ENCODE measurements at places on chromosomes 5 and 9. TPM values are rescaled to one million over a fixed set of nuclear protein-coding genes. Genes with fewer than 3 reads are reported as not detected.

Gene SHISAL2B
- total RNA-seq, result not detected

Gene PTPN3
- total RNA-seq, result 40.6 TPM

DNA sequence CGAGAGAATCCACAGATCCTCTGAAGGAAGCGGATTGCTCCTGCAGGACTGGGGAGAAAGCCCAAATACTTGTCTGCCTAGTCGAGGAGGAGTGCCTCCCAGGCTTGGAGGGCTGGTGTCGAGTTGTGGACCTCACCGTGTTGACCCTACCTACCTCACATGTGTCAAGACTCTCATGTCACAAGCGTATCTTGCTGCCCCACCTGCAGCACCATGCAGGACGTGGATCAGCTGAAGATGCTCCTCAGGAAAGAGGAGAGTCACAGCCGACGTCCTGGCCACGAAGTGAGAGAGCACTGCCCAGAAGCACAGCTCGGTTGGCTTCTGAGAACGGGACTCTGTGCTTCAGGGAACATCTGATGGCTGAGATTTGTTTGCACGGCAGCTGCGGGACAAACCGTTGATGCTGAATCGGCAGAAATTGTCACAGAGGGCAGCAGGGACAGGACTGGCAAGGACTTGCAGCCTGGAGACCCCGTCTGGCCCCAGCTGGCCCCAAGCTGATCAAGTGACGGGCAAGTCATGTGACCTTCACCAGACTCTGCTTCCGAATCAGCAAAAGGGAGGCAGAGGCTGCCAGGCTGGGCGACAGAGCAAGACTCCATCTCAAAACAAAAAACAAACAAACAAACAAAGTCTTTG, 119.1 kb upstream of the ITGA1 start:
- DNase-seq, result no peak
- H3K4me3 ChIP-seq, result no peak overlapping the region
- no peak overlapping the region for H3K27ac ChIP-seq

Gene RANBP17
- total RNA-seq, result 15.4 TPM

DNA sequence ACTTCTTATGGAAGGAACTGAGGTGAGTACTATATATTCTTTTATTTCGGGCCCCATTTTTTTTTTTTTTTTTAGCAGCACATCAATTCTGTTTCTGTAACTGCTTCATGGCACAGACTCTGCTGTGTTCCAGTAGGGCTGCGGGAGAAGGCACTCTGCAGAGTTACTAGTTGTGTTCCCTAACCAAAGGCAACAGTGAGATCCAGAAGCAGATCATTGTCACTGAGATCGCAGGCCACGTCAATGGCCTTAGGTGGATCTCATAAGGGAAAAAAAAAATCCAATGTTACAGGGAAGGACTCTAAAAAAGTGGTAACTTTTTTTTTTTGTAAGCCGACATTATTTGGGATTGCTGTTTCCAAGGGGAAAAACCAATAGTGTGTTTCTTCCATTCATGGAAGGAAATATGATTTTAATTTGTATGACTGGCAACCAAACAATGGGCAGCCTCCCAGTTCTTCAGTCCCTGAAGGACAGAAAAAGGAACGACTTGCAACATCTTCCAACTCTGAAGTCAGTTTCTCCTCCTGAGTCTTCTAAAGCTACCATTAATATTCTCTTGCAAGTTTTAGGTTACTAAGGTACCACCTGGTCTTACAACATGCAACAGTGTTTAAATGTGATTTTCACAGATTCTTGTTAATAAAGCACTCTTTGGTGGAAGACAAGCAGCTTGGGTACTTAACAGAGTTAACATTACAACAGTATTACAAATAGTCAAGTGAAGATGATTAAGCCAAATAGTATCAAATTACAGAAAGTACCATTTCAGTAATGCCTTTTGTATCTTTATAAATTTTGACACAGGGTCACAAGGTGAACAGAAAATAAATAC, 52.8 kb downstream of the HABP4 start:
- H3K36me3 ChIP-seq, result peaks cover 2% of the 10 kb centered on the region
- H3K27ac ChIP-seq, result no peak overlapping the region
- H3K27me3 ChIP-seq, result no peaks in the 10 kb centered on the region
- peaks cover 2% of the 10 kb centered on the region for H3K4me1 ChIP-seq

- H3K27me3 ChIP-seq, result peaks cover 66% of the 10 kb centered on the region
- DNase-seq, result no peak
- H3K4me1 ChIP-seq, result peaks cover 5% of the 10 kb centered on the region
- H3K36me3 ChIP-seq, result no peaks in the 10 kb centered on the region
- no peak overlapping the region for H3K27ac ChIP-seq
- H3K4me3 ChIP-seq, result no peak overlapping the region
These were observed 3.9 kb downstream of the CDKN2B start for GRCh38 chr9:22005021-22005701.

DNA sequence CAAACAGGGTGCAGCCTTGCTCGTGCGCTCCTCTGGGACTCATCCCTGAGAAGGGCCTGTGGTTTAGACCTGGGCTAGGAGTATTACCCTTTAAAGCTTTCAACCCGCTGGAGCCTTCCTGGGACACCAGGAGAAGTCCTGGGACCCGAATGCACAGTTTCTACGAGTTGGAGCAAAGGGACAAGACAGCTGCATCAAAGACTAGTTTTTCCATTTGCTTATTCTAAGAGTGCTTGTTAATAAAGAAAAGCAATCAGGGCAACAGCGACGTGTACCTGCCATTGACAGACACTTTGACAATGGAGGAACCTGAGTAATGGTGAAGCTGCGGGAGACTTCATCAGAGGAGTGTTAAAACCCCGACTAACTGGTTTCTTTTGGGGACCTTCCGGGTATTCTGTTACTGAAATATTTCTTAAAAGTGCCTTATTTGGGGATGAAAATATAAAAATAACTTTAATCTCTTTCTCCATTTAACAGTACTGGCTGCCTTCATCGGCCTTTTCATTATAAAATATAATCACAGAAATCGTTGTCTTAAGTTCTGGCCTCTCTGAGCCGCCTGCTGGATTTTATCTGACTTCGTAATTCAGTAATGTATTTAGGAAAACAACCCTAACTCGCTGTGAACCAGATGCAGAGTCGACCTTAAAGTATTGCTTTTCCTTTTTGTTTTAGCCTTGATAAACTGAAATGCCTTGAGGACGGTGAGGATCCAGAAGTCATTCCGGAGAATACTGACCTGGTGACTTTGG, 732 bp downstream of the SNAPC3 start:
- peak overlapping the region; percentile 93 for H3K4me3 ChIP-seq
- H3K27me3 ChIP-seq, result no peaks in the 10 kb centered on the region
- peaks cover 2% of the 10 kb centered on the region for H3K36me3 ChIP-seq

DNA sequence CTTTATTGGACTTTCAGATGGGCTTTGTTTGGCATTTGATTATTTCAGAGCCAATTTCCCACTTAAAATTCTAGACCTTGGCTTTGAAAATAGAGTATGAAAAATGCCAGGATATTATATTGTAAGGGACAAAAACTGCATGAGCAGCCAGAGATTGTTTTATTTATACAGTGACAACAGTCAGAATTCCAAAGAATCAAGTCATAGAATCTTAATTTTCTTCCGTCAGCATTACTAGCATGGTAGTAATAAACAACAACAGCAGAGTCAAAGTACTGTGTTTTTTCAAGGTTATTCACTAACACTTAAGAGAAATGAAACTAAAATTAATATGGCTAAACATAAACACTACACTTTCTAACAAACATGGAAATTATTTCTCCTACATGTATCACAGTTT, 52.2 kb downstream of the MLLT3 start:
- H3K4me3 ChIP-seq, result no peak overlapping the region
- H3K27me3 ChIP-seq, result no peaks in the 10 kb centered on the region
- H3K36me3 ChIP-seq, result no peaks in the 10 kb centered on the region

DNA sequence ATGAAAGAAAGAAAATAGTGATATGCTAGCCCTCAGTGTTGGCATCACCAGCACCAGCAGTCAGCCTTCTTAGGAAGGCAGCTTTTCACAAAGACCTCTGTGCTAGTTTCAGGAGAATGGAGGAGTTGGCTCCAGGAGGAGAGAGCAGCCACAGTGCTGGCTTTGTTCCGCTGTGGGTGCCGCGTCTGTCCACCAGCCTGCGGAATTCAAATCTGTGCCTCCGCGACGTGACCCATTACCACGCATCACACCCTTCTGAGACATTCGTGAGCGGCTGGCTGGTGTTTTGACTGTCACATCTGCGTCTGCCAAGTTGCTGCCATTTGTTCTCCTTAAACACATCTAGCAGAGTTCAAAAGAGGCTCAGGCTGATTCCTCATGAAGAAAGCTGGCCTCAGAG, 34.4 kb downstream of the SNX18 start:
- no peaks in the 10 kb centered on the region for H3K27me3 ChIP-seq
- H3K4me1 ChIP-seq, result no peaks in the 10 kb centered on the region
- H3K27ac ChIP-seq, result no peak overlapping the region
- H3K4me3 ChIP-seq, result no peak overlapping the region

Gene PCBD2
- total RNA-seq, result 19.2 TPM

Gene CA9
- total RNA-seq, result 0.85 TPM

- no peaks in the 10 kb centered on the region for H3K36me3 ChIP-seq
- no peaks in the 10 kb centered on the region for H3K27me3 ChIP-seq
- DNase-seq, result no peak
- H3K27ac ChIP-seq, result no peak overlapping the region
- no peak overlapping the region for H3K4me3 ChIP-seq
These were observed 288.5 kb downstream of the MAST4 start for GRCh38 chr5:66884564-66885243.

GRCh38 chr5:167804512-167805220, 486.8 kb upstream of the WWC1 start:
- DNase-seq, result no peak
- H3K4me1 ChIP-seq, result no peaks in the 10 kb centered on the region
- no peaks in the 10 kb centered on the region for H3K27me3 ChIP-seq

Gene SPACA9
- total RNA-seq, result 8.7 TPM

DNA sequence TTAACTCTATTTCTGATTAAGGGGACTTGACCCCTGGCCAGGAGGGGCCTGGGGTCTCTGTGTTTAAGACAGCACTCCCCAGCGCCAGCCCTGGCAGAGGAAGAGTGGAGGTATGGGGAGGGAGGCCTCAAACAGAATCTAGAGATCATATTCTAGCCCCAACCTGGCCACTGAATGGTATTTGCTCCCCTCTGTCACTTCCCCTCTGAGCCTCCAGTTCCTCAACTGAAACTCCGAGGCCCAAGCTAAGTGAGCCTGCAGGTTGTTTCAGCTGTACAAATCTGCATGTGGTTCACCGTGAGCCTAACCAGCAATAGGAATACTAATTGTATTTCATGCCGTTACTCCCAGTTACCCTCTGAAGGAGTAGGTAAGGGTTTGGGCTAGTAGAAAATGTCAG, 36.0 kb downstream of the ANP32B start:
- no peak overlapping the region for H3K27ac ChIP-seq
- no peaks in the 10 kb centered on the region for H3K27me3 ChIP-seq
- no peak overlapping the region for H3K4me3 ChIP-seq
- DNase-seq, result no peak
- H3K36me3 ChIP-seq, result no peaks in the 10 kb centered on the region

Gene PTGDS
- 236 TPM for total RNA-seq

Gene PCA3
- total RNA-seq, result not detected

Gene MARVELD2
- 41.2 TPM for total RNA-seq

Gene GGTA1
- total RNA-seq, result 11.0 TPM

DNA sequence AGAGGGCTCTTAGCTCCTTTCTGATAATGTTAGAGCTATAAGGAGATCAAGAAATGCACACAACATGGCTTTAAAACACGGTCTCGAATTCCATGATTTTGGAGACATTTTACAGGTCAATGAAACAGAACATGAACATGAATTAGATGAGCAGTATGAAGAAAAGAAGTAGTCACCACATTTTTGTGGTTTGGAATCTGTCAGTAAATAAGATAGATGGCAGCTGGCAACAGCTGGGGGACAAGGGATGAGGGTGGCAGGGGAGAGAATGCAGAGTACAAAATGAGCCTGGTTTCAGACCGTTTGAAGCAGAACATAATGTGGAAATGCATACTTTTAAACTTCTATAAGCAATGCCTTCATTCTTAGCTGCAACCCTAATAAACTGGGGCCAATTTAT, 107.1 kb downstream of the OXCT1 start:
- H3K27ac ChIP-seq, result no peak overlapping the region
- H3K4me1 ChIP-seq, result no peaks in the 10 kb centered on the region
- no peaks in the 10 kb centered on the region for H3K27me3 ChIP-seq
